ENCODE measurements at places on chromosomes 16 and 17. TPM values are rescaled to one million over a fixed set of nuclear protein-coding genes. Genes with fewer than 3 reads are reported as not detected.

The PRRT2 gene
- total RNA-seq = 19.2 TPM

The ADORA2B gene
- 14.6 TPM for total RNA-seq

The SLC25A39 gene
- 132 TPM for total RNA-seq

The AATF gene
- 45.7 TPM for total RNA-seq

The CCL17 gene
- total RNA-seq = not detected

DNA sequence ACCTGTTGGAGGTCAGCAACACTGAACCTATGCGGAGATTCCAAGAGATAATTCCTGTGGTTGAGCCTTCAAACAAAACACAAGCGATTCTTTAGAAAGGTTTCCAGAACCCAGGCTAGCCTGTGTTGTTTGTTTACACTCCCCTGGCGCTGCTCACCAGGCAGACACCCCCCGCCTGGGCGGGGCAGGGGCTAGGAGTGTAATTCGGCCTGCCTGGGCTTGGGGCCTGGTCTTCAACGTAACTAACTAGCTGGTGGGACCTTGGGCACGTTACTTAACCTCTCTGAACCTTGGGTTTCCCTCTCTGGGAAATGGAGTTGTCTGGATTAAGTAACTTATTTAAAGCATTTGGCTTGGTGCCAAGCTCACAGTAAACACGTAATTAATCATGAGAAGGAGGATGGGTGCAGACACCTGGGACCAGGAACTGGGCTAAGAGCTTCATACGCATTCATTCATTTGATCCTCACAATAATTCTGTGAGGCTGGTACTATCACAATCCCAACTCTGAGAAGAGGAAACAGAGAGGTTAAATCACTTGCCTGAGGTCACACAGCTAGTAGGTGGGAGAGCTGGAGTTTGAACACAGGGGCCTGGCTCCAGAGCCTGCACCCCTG is 7.6 kb upstream of the ARHGAP27 start:
- DNase-seq = peak; percentile 54

GRCh38 chr17:42112552-42113176 is at the start of gene DHX58:
Gene DHX58 (minus strand): TSS chr17:42112714. CDS start chr17:42111892, 822 bp downstream.
- peak; percentile 80 for DNase-seq

- DNase-seq = no peak
Measured at GRCh38 chr16:67663151-67663876, 2.6 kb downstream of the PARD6A start.

- peak; percentile 52 for DNase-seq
Measured at GRCh38 chr16:11640987-11641817, 27.1 kb upstream of the SNN start.

- no peak for DNase-seq
Measured at GRCh38 chr16:84567286-84567962, 50.5 kb downstream of the COTL1 start.

DNA sequence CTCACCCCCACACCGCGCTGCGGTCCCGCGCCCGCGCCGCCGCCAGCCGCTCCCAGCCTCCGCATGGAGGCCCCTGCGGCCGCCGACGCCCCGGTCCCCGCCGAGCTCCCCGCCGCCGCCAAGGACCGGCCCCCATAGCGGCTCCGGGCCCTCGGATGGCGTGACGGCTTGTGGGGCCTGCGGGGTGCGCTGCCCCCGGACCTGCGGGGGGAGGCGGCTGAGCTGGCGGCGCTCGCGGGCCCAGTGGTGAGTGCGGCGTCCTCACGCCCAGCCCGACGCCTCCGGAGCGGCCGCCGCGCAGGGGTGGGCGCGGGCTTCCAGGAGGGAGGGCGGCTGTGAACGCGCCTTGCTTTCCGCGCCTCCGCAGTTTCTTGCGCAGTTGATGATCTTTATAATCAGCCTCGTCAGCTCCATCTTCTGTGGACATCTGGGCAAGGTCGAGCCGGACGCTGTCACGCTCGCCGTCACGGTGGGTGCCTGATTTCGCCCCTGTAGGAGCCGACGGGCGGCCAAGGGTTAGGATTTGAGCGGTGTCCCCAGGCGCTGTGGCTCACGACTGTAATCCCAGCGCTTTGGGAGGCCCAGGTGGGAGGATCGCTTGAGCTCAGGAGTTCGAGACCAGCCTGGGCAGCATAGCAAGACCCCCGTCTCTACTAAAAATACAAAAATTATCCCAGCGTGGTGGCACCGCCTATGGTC is 46.4 kb downstream of the SLC47A1 start:
- no peak for DNase-seq

GRCh38 chr16:65515193-65515592 is 393.3 kb upstream of the CDH11 start:
- no peak for DNase-seq

GRCh38 chr17:29709866-29710519 is 87.3 kb upstream of the CORO6 start:
- DNase-seq = no peak

DNA sequence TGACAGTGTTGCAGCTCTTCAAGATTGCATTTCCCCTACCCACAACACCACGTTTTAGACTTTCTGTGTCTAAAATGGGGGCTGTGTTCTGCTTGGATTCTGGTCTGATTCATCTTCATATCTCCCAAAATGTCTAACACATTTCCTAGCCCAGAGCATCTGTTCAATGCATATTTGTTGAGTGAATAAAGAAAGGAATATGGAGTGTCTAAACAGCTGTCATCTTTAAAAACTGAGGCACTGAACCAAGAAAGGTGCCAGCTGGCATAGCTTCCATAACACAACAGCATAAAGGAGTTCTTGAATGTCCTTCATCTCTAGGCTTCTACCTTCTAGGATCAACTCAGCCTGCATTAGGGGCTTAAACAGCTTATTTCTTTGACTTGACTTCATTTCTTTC is 67.4 kb downstream of the CDH11 start:
- DNase-seq = no peak

DNA sequence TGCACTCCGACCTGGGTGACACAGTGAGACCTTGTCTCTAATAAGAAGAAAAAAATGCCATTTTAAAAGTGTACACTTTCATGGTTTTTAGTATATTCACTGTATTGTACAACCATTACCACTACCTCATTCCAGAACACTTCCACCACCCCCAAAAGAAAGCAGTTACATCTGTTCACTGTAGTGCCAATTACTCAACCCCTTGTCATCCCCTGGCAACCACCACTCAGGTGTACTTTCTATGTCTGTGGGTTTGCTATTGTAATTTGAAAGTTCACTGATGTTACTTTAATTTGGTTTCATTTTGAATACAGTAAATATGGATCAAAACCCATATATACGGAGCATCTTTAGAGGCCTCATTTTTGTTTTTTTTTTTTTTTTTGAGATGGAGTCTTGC is 6.1 kb downstream of the ZG16 start:
- DNase-seq = no peak

- no peak for DNase-seq
Measured at GRCh38 chr17:80948976-80949450, 42.6 kb upstream of the CHMP6 start.

- no peak for DNase-seq
Measured at GRCh38 chr16:4347765-4348509, 3.2 kb downstream of the PAM16 start.

- DNase-seq = no peak
Measured at GRCh38 chr17:3610523-3610922, 1.3 kb upstream of the TRPV1 start.

DNA sequence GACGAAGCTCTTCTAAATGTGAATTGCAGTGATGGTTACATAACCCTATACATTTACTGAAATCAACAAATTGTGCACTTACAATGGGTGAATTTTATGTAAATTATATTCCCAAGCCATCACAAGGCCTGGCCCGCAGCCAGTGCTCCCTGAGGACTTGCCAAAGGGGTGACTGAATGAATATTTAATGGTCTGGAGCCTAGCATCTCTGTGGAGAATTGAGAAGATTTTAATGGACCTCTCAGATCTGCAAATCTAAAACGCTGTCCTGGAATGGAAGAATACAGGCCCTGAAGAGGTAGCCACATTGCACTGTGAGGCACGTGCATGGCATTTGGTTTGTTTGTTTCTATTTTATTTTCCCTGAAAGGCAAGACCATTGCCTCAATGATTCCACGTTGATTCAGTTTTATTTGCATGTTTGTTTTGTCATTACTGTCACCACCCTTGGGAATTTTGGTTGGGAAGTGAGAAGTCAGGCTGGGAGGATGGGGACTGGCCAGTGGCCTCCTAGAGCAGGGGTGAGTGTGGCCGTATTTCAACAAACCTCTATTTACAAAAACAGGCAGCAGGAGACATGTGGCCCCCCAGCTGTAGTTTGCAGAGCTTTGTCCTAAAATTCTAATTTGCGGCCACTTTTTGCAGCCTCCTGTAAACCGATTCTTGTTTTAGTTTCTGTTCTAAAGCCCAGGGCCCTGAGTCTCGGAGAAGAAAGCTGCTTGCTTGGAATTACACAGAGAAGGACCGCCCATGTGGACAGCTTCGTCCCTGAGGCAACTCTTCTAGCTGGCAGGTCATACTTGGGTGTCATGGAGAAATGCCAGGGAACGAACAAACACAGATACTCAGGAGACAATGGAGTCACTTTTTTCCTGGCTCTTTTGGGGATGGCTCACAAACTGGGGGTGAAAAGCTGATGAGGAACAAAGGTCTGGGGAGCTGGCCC is 40.5 kb upstream of the GCSH start:
- no peak for DNase-seq

- DNase-seq = no peak
Measured at GRCh38 chr17:62786646-62787045, 21.5 kb downstream of the MARCHF10 start.

All from prostate gland (tissue), 2 donors.